CD4-positive, alpha-beta T cell treated with Interleukin-12 subunit alpha and Interleukin-12 subunit beta, for 1 hour (primary cell): ENCODE measurements at places on chromosomes 6 and 20.

- DNase-seq: no peak
Observed at GRCh38 chr6:81300961-81301360, 451.5 kb downstream of the TENT5A start.

- no peak for DNase-seq
Observed at GRCh38 chr6:113824411-113824810, 32.7 kb upstream of the MARCKS start.

DNA sequence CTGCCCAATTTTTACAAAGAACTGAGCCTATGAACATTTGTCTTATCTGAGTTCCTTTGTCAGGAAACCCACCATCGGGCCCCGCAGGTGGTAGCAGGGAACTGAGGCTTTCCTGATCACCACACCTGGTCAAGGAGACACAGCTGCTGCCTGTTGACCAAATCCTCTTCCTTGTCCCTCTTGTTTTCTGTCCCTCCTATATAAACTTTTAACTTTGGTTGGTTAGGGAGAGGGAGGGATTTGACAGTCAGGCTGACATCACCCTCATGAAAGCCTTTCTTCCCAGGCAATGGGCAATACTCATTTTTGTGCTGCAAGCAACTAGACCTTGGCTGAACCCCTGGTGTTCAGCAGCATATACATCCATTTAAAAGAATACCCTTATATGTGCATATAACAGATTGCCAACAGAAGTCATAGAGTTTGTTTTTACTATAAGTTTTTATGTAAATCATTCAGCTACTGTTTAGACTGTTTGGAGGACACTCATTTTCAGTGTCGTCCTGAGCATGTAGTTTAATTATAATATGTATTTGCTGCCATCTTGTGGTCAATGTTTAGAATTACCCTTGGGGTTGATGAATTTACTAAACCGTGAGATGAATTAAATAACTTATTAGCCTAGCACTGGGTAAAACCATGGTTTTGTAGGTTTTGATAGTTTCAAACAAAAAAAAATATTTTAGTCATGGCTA, 17.0 kb downstream of the CRISP1 start:
- DNase-seq: peak; percentile 32

- no peak for DNase-seq
Observed at GRCh38 chr6:3468585-3468984, 11.7 kb upstream of the SLC22A23 start.

DNA sequence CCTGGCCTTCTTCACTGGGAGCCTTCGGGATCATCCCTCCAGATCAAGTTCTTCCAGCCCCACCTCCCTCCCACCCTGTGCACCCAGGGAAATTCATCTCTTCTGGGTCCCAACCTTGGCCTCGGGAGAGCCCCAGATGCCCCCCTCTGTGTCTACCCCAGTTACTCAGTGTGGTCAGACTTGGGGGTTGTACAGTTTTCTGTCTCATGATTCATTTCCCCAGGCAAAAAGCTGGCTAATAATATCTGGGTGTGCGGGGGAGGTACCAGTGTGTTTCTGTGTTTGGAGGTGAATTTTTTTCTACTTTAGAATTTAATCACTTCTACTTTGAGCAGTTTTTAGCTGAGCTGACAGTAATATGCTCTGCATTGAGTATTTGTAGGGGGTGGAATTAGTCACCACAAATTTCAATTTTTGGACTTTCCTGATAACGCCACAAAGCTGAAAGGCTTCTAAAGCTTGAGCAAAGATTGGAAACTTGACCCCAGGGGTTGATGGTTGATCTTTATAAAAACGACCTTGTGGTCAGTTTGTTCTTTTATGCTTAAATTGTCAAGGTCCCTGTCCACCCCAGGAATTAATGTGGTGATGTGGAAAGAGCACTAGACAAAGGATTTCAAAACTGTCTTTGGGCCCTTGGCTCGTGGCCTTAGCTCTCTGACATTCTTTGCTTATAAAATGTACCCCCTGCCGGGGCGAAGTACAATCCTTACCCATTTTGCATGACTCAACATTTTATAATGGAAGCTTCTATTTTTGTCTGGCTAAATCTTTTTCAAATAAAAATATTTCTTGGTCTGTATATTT, 284.7 kb upstream of the TAB2 start:
- DNase-seq: peak; percentile 41

- DNase-seq: no peak
Observed at GRCh38 chr20:44087857-44088120, 99.2 kb downstream of the JPH2 start.

GRCh38 chr6:89669002-89669401, 30.5 kb upstream of the LYRM2 start:
- DNase-seq: no peak

DNA sequence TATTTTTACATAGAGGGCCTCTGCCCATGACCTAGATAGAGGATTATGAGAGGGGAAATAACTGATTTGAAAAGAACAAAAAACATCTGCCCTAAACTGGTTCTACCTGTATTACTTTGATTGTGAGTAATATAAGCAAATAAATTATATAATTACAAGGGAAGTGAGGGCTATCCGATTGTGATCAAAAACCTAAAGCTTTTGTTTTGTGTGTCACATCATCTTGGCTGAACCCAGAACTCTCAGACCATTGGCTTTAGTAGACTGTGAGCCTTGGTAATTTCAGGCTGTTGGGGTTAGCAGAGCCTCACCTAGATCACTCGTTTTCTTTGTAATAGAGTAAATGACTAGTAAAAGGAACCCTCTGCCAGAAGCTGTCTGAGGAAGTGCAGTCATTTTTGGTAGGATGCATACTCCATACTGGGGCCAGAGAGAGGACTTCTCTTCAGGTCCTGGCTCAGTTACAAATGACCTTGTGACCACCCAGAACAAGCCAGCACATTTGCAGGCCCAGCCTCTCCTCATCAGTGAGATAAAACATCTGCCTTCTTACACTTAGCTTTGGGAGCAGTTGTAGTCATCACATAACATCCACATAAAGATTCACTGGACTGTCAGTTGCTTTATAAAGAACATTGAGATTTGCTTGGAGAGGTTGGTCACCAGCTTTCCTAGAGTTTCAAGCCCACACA, 13.5 kb downstream of the STK35 start:
- DNase-seq: no peak

- DNase-seq: peak; percentile 48
Observed at GRCh38 chr6:89970609-89971337, 76.5 kb downstream of the GJA10 start.

DNA sequence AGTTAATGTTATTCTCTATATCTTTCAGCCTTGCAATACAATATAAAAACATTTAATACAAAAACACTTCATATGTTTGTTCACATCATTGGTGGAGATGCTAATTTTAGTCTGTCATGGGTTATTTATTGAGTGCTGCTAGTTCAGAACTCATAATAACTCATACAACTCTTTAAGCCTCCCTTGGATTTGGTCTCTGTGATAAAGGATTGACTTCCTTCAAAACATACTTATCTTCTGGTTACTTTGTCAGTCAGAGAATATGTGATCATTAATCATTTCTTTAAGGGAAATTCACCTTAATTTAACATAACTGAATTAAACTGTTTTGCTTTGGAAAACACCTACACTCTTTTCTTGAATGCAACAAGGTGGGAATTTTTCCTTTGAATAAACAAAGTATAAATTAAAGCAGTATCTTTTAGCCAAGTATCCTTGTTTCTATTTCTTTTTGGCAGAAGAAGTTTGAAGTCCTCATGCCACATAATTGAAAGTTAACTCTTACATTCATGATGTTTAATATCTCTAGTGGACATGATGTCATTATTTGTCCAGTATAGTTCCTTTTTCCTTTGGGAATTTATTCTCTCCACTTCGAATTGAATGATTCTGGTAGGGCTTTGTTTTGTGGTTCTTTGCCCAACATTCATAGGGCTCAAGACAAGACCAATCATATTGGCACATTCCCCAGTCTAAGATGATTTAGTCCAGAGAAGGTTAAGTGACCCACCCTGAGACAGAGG, 133.2 kb upstream of the CENPW start:
- no peak for DNase-seq

DNA sequence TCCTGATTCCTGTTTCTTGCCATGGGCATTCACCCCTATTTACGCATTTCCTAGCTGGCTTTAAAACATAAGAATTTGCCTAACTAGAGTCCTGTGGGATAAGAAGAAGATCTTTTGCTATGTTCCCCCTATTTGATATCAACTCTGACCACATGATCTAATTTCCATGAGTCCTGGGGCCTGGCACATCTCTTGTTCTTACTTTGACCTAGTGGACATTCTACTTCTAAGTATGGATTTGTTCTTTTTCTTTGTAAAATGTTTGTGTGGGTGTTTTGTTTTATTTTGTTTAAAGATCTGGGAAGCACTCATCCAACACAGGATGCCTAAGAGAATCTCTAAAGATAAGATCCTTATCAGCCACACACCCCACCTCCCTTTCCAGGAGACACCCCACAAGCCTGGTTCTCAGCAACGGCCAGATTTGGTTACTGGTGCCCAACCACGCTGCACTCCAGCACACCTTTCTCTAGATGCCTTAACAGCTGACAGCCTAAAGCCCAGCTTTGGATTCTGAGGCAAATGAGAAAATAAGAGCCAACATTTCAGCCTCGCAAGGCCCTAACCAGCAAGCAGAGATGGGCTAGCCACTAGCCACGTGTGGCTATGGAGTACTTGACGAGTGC, 74.7 kb downstream of the SLC23A2 start:
- no peak for DNase-seq

GRCh38 chr6:42197555-42198362, 3.0 kb upstream of the GUCA1B start:
- DNase-seq: no peak

- DNase-seq: no peak
Observed at GRCh38 chr6:100258752-100259151, 206.0 kb downstream of the SIM1 start.

GRCh38 chr20:51862796-51863195, 60.5 kb upstream of the SALL4 start:
- no peak for DNase-seq
